ENCODE measurements at places on chromosomes 4 and X. TPM values are rescaled to one million over a fixed set of nuclear protein-coding genes. Genes with fewer than 3 reads are reported as not detected.
A peak's percentile ranks its signal among the peaks of the same experiment; 100 is the strongest.

The PPAT gene
- 25.6 TPM for total RNA-seq

The IGBP1 gene
- 93.0 TPM for total RNA-seq

The GPAT3 gene
- total RNA-seq = 0.21 TPM

The CPLX1 gene
- total RNA-seq = 3.1 TPM

The CHRNA9 gene
- 0.30 TPM for total RNA-seq

The ENPEP gene
- total RNA-seq = 1.0 TPM

The SEPTIN6 gene
- 76.1 TPM for total RNA-seq

The PF4V1 gene
- not detected for total RNA-seq

GRCh38 chr4:182600093-182600492 lies 317.1 kb downstream of the DCTD start:
- ATAC-seq = peak; percentile 95

DNA sequence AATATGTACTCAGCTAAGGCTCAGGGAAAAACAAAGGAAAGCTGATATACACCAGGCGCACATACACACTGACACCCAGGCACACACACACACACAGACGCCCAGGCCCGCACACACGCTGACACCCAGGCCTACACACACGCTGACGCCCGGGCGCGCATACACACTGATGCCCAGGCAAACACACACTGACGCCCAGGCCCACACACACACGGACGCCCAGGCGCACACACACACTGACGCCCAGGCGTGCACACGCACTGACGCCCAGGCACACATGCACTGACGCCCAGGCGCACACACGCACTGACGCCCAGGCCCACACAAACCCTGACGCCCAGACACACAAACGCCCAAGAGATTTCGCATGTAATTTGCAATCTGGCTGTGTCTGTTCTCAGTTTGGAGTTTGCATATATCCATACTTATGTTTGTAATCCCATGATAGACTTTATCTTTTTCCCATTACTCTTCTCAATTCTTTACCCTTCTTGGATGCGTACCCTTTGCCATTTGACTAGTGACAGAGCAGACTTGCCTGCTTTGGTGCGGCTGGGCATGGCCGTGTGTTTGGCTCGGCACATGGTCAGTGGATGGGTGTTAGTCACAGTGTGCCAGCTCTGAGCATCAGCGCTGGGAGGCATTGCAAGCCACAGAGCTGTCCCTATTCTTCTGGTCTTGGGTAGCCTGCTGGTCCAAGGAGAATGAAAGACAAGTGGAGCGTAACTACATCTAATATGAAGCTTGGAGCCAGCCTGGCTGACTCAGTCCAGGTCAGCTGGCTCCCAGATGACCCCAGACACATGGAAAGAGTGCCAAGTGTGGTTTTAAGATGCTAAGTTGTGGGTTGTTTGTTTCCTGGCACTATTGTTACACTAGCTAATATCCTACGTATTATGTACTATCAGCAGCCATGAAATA lies 632.4 kb upstream of the ZFP42 start:
- ATAC-seq = no peak

GRCh38 chrX:19593690-19594089 lies 78.4 kb upstream of the MAP3K15 start:
- ATAC-seq = no peak

DNA sequence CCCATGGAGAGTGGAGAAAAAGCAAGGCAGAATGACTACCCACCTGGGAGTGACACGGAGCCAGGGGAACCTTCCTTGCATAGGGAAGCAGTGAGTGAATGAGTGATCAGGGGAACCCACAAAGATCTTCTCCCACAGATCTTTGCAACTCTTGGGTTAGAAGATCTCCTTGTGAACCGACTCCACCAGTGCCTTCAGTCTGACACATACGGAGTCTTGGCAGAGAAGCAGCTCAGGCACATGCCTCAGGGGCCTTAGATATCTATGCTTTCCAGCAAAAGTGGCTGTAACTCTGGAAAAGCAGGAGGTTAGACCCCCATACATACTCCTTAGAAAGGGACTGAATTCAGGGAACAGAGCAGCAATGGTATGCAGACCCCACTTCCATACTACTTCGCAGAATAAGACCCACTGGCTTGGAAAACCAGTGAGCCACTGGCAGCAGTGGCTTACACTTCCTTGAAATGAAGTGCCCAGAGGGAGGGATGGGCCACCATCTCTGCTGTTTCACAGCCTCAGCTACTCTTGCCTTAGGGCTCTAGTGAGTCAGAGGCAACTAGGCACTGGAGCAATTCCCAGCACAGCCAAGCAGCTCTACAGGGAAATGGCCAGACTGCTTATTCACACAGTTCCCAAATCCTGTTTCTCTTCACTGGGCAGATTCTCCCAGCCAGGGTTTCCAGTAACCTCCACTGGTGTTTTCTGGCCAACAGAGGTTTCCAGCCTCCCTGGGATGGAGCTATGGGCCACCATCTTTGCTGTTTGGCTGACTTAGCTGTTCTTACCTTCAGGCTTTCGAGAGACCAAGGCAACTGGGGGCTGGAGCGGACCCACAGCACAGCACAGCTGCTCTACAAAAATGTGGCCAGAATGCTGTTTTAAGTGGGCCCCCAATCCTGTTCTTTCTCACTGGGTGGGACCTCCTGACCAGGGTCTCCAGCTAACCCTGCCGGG lies 82.8 kb upstream of the TCEAL2 start:
- ATAC-seq = peak; percentile 95

DNA sequence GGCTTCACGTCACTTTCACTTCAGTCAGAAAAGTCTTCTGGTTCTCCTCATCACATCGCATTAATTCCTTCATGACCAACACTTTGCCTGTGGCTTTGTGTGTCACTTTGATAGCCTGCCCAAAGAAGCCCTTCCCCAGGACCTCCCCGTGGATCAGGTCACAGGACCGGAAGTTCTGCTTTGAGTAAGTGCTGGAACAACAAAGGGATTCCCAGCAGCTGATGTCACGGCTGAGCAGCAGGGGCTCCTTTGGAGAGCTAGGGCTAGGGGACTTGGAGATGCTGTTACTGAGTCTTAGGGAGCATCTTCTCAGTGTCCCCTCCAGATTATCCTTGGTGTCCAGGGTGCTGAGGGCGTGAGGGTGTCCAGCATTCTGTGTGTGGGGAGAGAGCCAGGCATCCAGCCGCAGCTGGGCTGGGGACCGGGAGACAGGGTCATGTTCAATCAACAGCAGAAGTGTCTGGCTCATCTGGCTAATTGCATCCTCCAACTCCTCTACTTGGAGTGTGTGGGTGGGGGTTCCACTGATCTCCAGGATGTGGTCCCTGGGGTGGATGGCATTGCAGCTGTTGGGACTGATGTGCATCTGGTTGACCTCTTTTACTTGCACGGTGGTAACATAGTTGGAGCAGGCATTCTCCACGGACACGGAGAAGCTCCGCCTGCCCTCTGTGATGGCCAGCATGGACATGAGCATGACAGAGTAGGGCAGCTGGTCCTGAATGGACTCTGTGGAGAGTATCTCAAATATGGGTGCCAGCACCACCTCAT lies 39.2 kb upstream of the ARHGAP6 start:
- no peak for ATAC-seq

DNA sequence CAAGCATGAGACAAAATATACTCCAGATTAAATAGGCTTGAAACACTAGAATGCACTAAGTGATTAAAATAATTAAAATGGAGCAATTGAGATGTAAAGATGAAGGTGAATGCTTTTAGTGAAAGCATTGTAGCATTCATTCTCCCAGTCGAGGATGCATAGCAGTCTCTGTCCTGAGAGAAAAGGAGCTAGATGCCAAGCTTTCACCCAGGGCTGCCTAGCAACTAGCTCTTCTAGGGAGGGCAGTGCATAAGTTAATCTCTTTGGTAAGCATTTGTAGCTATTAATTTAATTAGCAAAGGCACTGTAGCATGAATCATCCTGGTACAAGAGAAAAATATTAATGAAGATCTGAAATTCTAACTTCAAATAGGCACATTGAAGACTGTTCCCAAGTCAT lies 1014.8 kb downstream of the C4orf33 start:
- no peak for ATAC-seq

GRCh38 chr4:76716658-76717057 lies 181.3 kb downstream of the SOWAHB start:
- no peak for ATAC-seq

DNA sequence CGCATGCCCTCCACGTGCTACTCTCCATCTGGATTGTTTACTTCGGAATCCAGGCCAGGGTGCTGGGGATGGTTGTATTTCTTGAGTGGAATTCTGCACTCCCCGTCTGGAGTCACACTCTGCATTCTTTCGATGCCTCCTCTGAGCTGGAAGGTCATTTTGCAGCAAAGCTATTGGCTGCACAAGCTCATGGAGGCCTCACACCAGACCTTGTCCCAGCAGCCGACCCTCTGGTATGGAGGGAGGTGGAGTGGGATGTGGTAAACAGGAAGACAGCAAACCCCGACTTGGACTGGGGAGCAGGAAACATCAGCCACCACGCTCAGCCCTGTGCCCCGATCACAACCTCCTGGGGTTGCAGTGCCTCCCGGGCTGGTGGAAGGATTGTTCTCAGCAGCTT lies 225.3 kb upstream of the LNX1 start:
- no peak for ATAC-seq

DNA sequence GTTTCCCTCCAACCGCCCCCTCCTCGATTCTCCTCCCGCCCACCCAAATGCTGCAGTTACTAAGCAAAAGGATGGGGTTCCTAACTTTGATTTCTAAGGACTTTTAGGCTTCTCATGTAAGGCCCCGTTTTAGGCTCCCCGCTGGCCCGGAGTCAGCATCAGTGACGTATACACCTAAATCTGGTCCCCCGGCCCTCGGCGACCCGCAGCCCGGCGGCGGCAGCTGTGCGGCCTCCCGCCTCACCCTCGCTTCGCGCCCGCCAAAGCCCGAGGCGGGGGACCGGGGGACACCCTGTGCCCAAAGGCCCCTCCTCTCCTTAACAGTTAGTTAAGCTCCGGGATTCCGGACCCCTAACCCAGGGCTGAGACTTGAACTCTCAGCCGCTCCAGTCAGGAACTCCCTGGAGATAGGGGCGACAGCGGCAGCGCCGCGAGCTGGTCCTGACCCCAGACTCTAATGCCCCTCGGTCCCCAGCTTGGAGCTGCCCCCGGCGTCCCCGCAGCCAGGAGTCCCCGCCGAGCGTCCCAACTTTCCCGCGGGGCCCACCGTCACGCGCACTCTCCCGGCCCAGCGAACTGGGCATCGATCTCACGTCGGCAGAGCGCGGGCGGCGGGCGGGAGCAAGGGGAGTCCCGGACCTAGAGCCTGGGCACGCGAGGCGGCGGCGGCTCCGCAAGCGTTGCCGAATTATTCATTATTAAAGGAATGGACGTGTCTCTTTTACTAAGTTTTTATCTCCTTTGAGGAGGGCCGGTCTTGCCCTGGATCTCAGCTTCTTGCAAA lies 1.5 kb upstream of the NR3C2 start:
- ATAC-seq = no peak

DNA sequence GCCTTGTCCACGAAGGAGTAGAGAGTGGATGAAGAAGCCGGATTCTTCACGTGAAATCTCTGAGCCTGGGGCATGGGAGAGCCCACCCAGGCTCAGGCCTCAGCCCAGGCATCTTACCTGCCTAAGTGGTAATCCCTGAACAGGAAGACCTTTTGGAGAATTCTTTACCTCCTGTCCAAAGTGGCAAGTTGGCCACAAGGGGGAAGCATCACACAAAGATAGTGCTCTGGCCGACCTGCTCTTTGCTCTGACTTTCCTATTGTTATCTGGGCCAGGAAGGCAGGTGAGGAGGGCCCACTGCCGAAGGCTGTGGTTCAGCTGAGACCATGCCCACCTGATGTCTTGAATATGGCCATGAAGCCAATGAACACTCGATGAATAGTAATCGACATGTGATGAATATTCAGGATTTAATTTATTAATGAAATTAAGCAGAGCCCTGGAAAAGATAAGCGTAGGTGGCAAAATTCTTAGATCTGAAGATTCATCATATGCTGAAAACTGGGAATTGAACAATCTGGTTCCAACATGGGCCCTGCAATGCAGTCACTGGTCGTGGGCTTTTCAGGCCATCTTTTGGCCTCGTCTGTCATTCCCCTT lies 93.8 kb downstream of the PDGFRA start:
- peak; percentile 76 for ATAC-seq

DNA sequence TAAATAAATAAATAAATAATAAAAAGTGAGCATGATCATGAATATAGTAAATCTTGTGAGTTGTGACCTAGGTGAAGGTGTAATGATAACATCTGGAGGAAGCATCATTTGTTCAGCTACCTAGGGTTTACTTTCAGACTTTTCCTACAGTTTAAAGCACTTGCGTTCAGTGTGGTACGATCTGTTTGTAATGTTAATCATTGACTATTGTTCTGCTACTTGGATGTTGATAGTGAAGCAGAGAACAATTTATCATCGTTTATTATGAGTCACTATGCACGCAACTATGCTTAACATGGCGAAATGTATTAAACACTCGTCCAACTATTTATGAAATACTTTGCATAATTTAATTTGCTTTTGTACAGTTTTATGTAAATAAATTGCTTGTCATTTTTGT lies 426.2 kb downstream of the PCDH7 start:
- no peak for ATAC-seq

- ATAC-seq = no peak
Measured at GRCh38 chr4:73311428-73311827, 52.8 kb upstream of the ANKRD17 start.

DNA sequence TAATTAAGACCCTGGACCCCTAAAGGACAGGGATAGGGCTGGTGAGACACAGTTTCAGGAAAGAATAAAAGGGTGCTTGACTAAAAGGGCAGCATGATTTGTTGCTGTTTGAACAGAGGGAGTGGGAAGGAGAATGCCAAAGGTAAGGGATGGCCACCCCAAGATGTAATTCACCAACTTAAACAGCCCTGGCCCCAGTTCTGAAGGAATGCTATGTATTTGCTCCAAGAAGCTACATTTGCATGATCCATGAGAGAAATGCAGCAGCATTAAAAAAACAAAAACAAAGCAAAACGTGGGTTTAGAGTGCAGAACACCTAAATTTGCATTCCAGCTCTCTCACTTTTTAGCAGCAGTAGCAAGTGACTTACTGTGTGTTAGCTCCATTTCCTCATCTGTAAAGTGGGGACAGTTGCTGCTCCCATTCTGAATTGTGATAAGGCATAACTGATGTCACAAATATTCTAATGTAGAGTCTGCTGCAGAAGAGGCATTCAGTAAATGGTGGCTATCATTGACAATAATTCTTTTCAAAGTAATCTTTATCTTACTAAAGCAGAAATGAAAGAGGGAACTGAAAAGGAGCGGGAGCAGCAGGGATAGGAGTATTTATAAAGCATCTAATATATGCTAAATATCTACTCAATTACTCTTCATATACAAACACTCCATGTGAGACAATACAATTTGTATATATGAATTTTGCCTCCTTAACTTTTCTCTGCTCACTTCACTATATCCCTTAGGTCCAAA lies 115.8 kb downstream of the PPARGC1A start:
- ATAC-seq = no peak

DNA sequence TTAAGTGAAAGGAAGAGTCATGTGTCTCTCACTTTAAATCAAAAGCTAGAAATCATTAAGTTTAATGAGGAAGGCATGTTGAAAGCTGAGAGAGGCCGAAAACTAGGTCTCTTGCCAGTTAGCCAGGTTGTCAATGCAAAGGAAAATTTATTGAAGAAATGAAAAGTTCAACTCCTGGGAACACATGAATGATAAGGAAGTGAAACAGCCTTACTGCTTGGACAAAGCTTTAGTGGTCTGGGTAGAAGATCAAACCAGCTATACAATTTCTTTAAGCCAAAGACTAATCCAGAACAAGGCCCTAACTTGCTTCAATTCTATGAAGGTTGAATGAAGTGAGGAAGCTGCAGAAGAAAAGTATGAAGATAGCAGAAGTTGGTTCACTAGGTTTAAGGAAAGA lies 24.9 kb downstream of the RHOH start:
- ATAC-seq = no peak
